ENCODE measurements at places on chromosomes 6 and 20.

- DNase-seq: no peak
Observed at GRCh38 chr20:22471156-22471836, 113.1 kb downstream of the FOXA2 start.

GRCh38 chr20:33183312-33183711 lies 15.4 kb downstream of the BPIFA2 start:
- no peak for DNase-seq

DNA sequence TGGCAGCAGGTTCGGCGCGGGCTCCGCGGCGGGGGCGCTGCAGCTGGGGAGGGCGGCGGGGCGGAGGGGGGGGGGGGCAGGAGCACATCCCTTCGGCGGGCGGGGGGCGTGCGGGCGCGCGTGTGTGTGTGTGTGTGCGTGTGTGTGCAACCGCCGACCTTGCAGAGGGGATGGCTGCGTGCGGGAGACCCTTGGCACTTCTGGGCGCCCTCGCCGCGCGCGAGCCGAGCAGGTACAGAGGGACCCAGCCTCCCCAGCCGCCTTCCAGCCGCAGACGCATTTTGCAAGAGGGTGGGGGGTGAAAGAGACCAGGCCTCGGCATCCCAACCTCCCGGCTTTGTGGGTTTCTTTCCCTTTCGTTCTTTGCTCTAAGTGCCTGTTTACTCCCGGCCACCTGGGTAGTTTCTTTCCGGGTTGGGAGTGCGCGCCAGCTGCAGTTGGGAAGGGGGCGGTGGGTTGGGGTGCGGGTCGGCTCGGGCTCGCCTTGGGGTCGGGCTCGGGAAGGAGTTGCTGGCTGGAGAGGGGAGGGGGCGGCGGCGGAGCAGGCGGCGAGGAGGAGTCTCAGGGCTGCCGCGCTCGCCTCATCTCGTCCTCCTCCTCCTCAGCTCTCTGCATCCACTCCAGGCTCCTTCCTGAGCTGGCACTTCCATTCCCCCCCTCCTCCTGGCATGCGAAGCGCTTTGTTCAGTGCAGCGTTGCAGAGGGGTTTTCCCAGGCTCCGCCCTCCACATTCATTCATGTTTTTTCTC lies 620 bp downstream of the HIVEP1 start:
- DNase-seq: peak; percentile 89

GRCh38 chr6:93139408-93140081 lies 279.8 kb downstream of the EPHA7 start:
- DNase-seq: no peak

DNA sequence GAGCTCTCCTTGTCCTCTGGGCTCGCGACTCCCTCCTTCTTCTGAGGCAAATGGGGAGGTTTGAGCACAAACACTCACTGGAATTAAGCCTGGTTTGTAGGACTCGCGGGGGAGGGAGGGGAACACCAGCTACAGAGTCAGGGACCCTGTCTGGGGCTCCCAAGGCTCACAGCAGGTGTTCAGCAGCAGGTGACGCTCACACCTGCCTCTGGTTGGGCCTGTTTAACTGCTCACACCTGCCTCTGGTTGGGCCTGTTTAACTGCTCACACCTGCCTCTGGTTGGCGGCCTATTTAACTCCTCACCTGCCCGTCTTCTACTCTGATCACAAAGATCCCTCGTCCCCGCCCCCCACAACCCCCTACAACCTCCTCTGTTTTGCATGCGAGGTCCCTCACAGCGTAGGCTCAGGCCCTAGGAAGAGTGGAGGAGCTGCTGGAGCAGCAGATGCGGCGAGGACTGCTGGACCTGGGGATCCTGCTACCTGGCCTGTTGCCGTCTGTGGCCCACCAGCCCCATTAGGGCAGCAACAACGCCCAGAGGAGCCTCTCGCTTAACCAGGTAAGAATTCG lies 181.9 kb downstream of the ERMARD start:
- DNase-seq: no peak

GRCh38 chr20:50052550-50053361 lies 60.2 kb downstream of the UBE2V1 start:
- DNase-seq: peak; percentile 20

DNA sequence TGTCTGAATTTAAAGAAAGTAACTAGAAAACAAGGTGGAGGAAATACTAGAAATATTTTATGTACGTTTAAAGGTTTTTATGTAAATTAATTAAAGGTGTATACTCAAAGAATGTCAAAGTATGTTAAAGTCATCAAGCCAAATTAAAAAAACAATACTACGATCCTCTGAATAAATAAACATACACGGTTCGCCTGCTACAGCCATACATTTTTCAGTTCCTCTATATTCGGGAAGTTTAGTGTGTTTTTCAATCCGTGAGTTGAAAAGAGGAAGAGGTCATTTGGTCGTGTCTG lies 626 bp downstream of the STX7 start:
- DNase-seq: no peak

GRCh38 chr20:47265214-47265613 lies 91.3 kb downstream of the ZMYND8 start:
- no peak for DNase-seq

GRCh38 chr6:68400396-68400795 lies 234.7 kb upstream of the ADGRB3 start:
- no peak for DNase-seq

DNA sequence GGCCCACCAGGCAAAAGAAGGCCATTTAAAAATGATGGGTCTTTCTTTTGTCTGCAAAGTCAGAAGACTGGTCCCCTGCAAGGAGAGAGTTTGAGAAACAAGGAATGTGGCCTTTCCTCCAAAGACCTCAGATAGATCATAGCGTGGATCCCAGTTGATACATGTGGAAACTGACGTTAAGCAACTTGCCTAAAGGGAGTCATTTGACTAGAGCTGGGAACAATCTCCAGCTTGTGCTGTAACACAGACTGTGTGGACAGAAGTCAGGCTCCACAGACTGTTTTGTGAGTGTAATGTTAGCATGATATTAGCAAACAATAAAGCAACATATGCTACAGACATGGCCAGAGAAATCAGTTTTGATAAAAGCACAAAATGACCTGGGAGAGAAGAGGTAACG lies 140.4 kb upstream of the CITED2 start:
- no peak for DNase-seq

- no peak for DNase-seq
Observed at GRCh38 chr6:56076033-56076432, 171.3 kb downstream of the COL21A1 start.

- no peak for DNase-seq
Observed at GRCh38 chr20:44159125-44159524, 27.9 kb downstream of the JPH2 start.
